T-cell (primary cell): ENCODE measurements at places on chromosomes 12 and 14.
A peak's percentile ranks its signal among the peaks of the same experiment; 100 is the strongest.

- no peak overlapping the region for H3K27ac ChIP-seq
- no peak overlapping the region for H3K4me3 ChIP-seq
- peaks cover 22% of the 10 kb centered on the region for H3K4me1 ChIP-seq
- DNase-seq: no peak
- peaks cover 90% of the 10 kb centered on the region for H3K36me3 ChIP-seq
These were observed 5.6 kb downstream of the AGAP2 start for GRCh38 chr12:57732726-57733593.

- DNase-seq: peak; percentile 10
- peak overlapping the region; percentile 39 for H3K4me3 ChIP-seq
- no peaks in the 10 kb centered on the region for H3K4me1 ChIP-seq
- H3K36me3 ChIP-seq: no peaks in the 10 kb centered on the region
- peaks cover 44% of the 10 kb centered on the region for H3K27me3 ChIP-seq
- H3K27ac ChIP-seq: no peak overlapping the region
These were observed 8.7 kb upstream of the FGD4 start for GRCh38 chr12:32390572-32391219.

DNA sequence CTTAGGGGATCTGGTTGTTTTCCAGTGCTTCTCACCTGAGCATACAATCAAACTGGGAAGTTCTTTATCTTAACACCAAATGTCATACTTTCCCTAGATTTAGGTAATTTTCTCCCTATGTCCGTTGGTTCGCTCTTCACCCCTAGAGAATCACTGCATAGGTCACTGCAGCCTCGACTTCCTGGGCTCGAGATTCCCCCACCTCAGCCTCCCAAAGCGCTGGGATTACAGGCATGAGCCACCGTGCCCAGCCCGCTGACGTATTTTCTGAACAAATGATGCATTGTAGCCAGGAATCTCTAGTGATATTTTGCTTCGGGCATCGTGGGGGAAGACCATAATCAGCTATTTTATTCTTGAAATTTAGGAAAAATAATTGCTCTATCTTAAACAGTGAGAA lies 1.1 kb upstream of the RPL41 start:
- no peak overlapping the region for H3K4me3 ChIP-seq
- DNase-seq: no peak
- peak overlapping the region; percentile 92 for H3K27ac ChIP-seq
- peaks cover 41% of the 10 kb centered on the region for H3K36me3 ChIP-seq
- H3K27me3 ChIP-seq: no peaks in the 10 kb centered on the region

DNA sequence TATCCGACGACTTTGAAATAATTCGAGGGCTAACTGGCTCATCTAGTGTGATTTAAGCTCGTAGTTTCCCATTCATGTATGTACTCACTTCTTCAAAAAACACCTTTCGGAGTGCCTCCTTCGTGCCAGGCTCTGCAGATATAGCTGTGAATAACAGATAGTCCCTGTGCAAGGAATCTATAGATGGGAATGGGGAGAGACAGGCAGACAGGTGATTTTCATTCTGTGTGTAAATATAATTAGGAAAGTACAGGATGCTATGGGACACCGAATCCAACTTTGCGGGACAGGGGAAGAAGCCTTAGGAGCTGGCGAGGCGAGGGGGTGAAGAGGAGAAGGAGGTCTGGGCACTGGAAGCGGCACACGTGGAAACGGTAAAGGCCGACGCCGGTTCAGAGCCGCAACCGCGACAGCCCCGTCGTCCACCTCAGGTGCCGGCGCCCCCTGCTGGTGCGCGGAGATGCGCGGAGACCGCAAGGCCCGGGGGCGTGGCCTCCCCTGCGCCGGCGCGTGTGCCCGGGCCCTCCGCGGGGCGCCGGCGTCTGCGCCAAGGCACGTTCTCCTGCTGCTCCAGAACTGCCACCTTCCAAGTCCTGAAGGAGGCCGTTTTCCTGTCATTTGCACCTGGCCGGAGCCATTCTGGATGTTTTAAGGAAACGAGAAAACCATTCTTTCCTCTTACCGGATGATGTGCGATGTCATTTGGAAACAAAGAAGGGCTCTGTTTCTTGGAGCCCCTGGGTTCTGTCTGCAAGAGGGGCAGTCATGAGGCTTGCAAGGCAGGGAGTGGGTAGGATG lies 18.0 kb upstream of the CACNA1C start:
- peak overlapping the region; percentile 76 for H3K4me3 ChIP-seq
- no peak overlapping the region for H3K27ac ChIP-seq
- H3K36me3 ChIP-seq: no peaks in the 10 kb centered on the region
- peaks cover 18% of the 10 kb centered on the region for H3K27me3 ChIP-seq
- H3K4me1 ChIP-seq: no peaks in the 10 kb centered on the region

GRCh38 chr14:95941897-95942296 lies 65.3 kb downstream of the TUNAR start:
- no peaks in the 10 kb centered on the region for H3K36me3 ChIP-seq
- H3K4me3 ChIP-seq: no peak overlapping the region
- H3K27me3 ChIP-seq: no peaks in the 10 kb centered on the region
- no peak for DNase-seq

DNA sequence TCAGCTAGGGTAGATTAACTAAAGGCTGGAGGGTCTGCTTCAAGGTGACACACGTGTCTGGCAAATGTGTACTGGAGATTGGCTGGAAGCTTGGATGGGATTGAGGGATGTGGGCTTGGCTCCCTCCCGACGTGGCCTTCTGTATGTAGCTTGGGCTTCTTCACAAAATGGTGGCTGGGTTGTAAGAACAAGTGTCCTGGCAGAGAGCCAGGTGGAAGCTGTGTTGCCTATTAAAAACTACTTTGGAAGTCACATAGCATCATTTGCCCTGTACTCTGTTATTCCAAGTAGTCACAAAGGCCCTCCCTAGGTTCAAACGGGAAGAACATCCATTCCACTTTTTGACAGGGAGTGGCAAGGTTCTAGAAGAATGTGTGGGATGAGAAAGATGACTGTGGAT lies 174.1 kb upstream of the PRICKLE1 start:
- no peaks in the 10 kb centered on the region for H3K36me3 ChIP-seq
- H3K4me3 ChIP-seq: no peak overlapping the region
- no peaks in the 10 kb centered on the region for H3K27me3 ChIP-seq
- no peaks in the 10 kb centered on the region for H3K4me1 ChIP-seq

DNA sequence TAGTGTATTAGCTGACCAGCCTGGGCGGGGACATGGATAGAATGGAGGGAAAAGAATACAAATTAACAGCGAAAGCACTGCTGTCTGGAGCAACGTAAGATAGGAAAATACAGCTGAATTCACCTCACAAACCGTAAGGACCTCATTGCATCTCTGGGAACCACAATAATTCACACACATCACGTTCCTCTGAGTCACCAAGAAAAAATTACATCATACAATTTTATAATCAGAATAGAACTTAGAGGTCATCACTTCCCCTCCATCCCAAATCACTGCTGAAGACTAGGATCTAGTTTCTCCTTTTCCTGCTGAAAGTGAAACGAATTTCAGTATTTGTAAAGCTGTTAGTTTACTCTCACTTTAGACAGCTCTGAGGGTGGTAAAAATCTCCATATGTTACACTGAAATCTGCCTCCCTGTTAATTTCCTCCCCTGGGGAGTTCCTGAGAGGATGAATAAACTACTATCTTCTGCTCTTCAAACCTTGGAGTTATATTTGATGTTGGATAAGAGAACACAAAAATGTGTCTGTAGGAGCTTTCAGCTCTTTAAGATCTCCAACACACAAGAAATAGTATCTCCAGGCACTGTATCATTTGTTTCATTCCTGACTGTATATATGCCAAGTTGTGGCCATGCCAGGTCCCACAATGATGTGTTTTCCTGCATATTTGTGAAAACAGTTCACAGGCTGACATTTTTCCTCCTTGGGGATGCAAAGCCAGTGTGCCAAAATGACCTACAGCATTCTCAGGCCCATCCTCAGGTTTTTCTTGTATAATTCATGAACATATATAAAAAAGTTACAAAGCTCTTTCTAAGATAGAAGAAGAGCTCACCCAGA lies 63.8 kb upstream of the SSTR1 start:
- H3K4me1 ChIP-seq: no peaks in the 10 kb centered on the region
- no peaks in the 10 kb centered on the region for H3K36me3 ChIP-seq
- no peak overlapping the region for H3K27ac ChIP-seq
- no peak overlapping the region for H3K4me3 ChIP-seq
- no peaks in the 10 kb centered on the region for H3K27me3 ChIP-seq

DNA sequence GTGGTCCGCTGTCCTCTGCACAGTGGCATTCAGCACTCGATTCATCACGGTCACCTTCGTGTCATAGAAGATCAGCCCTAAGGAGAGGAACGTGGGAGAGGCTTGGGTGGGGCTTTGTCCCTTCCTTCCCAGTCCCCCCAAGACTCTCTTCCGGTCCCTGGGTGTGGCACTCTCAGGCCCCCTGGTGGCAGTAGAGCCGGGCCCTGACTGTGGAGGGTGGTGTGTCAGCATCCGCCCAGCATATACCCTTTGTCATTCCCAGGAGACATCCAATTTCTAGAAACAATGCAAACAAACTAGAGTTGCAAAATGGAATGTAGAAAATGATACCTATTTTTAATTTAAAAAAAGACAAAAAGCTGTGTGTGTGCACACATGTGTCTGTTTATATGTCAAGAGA lies 45.0 kb downstream of the TRAFD1 start:
- DNase-seq: peak; percentile 5
- peaks cover 2% of the 10 kb centered on the region for H3K4me1 ChIP-seq
- no peaks in the 10 kb centered on the region for H3K27me3 ChIP-seq
- H3K4me3 ChIP-seq: no peak overlapping the region
- no peak overlapping the region for H3K27ac ChIP-seq
- H3K36me3 ChIP-seq: peaks cover 7% of the 10 kb centered on the region

DNA sequence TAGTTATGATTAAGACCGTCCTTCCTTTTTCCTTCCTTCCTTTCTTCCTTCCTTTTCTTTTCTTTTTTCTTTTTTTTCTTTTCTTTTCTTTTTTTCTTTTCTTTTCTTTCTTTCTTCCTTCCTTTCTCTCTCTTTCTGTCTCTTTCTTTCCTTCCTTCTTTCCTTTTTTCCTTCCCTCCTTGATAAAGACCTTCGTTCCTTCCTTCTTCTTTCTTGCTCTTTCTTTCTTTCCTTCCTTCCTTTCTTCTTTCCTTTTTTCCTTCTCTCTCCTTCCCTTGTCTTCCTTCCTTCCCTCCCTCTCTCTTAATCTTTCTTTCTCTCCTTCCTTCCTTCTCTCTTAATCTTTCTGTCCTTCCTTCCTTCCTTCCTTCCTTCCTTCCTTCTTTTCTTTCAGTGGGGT lies 130.9 kb downstream of the PAPOLA start:
- no peak overlapping the region for H3K4me3 ChIP-seq
- no peak overlapping the region for H3K27ac ChIP-seq
- DNase-seq: no peak
- no peaks in the 10 kb centered on the region for H3K4me1 ChIP-seq
- H3K36me3 ChIP-seq: no peaks in the 10 kb centered on the region

DNA sequence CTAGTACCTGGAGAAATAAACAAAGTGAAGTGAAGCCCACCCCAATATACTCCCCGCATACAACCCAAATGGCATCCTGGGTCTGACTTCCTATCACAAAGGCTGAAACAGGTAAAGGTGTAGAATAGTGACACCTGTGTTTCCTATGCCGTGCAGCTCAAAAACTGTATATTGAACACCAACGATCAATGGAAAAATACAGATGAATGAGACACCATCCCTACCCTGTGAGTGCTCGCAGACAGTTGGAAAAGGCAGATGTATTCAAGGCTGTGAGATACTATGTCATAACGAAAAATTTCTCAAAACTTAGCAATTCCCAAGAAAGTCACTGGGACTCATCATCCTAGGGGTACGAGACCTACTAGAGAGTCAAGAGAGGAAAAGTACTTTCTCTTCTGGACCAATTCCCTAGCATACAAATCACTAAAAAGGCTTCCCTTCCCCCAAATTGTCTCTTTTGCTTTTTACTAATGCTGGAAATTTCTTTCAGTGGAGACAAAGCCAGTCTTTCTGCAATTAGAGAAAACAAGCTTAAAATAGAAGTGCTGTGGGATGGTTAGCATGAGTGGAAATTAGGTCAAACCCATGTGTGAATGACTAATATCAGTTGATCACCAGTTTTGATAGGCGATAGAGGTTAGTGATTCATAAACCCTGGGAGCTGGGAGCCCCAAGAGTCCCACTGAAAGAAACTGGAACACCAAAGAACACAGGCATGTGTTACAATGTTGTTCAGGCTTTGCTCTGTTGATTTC lies 249.7 kb downstream of the SPTSSA start:
- H3K27ac ChIP-seq: no peak overlapping the region
- H3K27me3 ChIP-seq: no peaks in the 10 kb centered on the region
- DNase-seq: no peak

DNA sequence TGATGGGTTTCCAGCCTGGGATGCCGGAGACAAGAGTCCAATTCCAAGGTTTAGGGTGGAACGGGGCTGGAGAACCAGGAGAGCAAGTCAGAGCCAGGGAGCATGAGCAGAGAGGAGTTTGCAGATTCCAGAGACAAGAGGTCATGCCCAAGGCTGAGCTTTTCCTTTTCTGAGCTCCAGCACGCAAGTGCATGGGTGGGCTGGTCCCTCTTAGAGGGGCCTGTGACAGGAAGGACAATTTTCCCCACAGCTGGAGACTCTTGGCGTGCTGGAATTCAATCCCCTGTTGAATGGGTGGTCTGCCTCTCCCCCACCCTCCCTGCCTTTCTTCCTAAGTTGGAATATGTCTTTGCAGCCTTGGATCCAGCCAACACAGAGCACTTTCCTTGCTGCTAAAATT lies 431.9 kb downstream of the BCL11B start:
- no peaks in the 10 kb centered on the region for H3K36me3 ChIP-seq
- no peaks in the 10 kb centered on the region for H3K27me3 ChIP-seq
- H3K27ac ChIP-seq: no peak overlapping the region
- no peak overlapping the region for H3K4me3 ChIP-seq
- no peak for DNase-seq

DNA sequence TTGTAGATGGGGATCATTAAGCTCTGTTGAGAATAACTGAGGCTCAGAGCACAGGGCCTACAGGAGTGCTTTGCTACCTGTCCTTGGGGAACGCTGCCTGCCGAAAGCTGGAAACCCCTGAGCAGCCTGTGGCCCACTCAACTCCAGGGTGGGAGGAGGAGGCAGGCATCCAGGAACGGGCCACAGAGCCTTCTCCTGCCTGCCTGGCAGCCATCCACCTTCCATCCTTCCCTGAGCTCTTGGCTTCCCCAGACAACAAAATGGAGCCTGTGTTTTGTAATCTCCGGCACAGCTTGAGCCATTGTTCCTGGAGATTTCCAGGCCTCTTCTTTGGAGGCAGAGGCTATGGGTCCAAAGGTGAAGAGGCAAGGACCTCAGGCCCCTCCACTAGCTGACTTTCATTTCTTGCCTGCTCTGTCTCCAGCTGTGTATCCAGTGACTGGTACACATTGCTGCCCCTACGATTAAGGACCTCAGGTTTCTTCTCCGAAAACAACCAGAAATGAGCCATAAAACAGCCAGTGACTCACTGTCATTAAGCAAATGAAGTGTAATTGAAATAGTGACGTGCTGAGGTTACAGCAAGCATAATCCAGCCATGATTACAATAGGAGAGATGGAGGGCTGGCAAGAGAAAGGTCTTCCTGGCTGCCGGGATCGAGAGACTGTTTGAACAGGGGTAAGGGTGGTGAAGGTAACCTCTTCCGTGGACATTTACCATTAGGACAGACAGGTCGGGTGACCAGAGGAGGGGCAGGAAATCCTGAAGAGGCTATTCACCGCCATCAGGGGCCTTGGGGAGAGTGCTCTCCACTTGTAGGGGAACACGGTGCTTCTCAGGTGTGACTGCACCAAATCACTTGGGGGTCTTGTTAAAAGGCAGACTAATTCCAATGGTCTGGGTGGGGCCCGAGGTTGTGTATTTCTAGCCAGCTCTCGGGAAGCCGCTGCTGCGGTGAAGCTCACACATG lies 56.3 kb upstream of the KCNA5 start:
- peaks cover 30% of the 10 kb centered on the region for H3K27me3 ChIP-seq
- H3K27ac ChIP-seq: no peak overlapping the region
- no peaks in the 10 kb centered on the region for H3K4me1 ChIP-seq
- no peak for DNase-seq
- no peak overlapping the region for H3K4me3 ChIP-seq
